Mesenchymal stem cell (in vitro differentiated cells and primary cell): ENCODE measurements at places on chromosomes 4 and X.

DNA sequence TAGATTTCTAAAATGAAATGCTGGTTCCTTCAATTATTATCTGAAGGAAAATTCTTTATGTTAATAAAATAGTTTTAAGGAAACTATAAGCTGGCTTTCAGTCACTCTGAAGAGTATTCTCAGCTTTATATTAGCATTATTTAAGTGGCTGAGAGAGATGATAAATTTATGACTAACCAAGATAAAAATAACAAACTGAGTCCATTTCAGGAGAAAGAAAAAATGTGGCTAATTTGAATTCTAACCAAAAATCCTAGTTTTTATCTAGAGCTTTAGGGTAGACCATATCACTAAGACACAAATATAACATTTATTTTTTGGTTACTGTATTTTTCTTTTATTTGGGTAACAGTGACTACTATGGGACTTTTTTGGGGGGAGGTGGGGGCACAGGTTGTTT lies 59.4 kb upstream of the NAP1L5 start:
- DNase-seq, result no peak

- DNase-seq, result peak; percentile 60
Measured at GRCh38 chr4:108172231-108172752, 3.6 kb upstream of the LEF1 start.

- no peak for DNase-seq
Measured at GRCh38 chr4:184251670-184251980, 34.0 kb upstream of the ENPP6 start.

- DNase-seq, result no peak
Measured at GRCh38 chr4:16386711-16387320, 160.5 kb upstream of the TAPT1 start.

GRCh38 chrX:119648421-119648775 lies 42.2 kb upstream of the NKRF start:
- DNase-seq, result no peak

DNA sequence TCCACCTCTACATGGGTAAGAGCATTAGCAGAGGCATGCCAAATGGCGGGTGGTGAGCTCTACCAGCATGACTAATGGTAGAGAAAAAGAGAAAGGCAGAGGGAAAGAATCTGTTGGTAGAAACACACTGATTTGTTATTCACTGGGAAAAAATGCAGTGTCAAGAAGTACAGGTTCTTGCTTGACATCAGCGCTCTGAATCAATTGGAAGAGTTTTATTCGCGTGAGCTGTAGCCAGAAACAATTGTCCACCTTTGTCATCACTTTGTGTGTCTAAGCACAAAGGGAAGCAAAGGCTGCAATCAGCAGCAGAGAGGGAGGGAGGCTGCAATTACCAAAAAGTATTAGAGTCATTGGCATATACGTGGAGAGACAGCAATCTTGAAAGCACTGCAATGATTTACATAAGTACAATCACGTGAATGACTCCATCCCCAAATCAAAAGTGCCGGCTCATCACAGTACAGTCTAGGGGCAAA lies 67.7 kb upstream of the HS3ST1 start:
- DNase-seq, result no peak

DNA sequence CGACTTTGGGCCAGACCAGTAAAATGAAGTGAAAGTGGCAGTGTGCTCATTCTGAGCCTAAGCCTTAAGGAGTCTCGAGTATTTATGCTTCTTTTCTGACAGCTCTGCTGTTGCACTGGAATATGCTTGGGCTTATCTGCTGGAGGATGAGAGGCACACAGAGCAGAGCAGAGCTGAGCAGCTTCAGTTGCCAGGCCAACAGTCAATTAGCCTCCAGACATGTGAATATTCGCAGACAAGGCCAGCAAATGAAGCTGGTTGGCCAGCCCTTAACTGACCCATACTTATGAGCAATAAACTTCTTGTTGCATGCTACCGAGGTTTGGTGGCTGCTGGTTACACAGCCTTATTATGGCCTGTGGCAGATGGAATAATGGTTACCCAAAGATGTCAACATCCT lies 203.0 kb upstream of the GEMIN8 start:
- DNase-seq, result no peak

DNA sequence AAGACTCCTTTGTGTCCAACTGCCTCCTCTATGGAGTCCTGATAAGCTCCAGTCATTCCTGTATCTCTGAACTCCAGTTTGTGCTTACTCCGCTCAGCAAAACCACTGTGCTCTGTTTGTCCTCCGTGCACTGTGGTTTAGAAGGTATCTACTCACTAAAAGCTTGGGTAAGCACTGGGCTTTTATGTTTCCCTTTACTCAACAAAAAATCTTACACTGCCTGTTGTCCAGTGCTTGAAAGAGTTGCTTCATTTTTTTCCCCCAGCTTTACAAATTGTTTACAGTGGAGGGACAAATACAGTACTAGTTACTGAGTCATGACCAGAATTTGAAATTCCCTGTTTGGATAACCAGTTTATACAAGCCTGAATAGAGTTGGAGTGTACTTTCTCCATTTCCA lies 545.3 kb upstream of the FAT1 start:
- peak; percentile 96 for DNase-seq

DNA sequence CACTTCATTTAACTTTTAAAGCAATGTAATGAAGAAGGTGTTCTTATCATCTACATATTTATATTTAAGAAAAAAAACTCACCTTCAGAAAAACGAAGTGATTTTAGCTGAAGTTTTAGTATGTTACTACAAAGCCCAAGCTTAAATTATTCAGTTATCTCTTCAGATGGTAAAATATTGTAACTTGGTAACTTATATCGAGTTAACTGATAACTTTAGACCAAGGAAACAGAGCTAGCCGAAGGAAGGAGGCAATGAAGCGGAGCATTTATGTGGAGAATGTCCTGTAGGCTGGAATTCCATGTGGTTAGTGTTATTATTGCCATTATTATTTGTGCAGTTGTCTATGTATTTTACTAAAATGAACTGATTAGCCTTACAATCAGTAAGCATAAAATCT lies 1102.1 kb upstream of the LCORL start:
- DNase-seq, result no peak

DNA sequence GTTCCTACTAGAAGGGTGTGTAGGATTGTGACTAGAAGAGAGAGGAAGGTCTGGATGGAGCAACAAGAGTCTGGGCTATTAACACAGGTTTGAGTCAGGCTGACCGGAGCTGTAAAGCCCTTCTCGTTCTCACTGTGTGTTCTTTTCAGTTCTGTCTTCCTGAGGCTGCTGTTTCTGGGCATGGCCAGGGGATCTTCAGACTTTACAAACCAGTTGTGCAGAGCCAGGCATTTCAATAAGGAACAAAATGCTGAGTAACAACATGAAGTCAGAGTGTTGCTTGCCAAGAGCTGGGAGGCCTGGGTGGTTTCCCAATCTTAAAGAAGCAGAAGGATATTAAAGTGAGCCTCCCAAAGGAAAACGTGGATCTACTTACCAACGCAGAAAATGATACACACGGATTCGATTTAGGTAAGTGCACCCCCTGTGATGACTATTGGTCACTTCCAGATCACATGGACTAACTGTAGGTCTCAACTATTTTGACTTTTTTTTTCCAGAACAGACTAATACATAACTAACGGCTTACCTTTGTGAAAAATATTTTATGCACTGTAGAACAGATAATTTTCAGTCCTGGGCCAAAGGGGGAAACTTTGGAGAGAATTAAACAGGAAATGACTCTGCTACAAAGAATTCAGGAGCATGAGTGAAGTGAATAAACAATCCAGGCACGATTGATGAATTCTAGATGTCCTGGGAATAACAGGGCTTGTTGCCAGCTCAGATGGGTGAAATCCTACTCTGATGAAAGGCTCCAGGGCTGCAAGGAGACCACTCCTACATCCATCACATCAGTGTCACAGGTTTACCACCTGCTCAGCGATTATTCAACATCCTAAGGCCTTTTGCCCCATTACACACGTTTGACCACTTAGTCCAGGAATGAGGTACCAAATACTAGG lies 94.5 kb downstream of the ANXA3 start:
- peak; percentile 94 for DNase-seq
